ENCODE measurements at places on chromosomes 6 and 20.

- DNase-seq = no peak
Measured at GRCh38 chr20:56391596-56392131, 351 bp downstream of the AURKA start.

- DNase-seq = peak; percentile 73
Measured at GRCh38 chr6:36968266-36968977, 13.9 kb downstream of the PI16 start.

DNA sequence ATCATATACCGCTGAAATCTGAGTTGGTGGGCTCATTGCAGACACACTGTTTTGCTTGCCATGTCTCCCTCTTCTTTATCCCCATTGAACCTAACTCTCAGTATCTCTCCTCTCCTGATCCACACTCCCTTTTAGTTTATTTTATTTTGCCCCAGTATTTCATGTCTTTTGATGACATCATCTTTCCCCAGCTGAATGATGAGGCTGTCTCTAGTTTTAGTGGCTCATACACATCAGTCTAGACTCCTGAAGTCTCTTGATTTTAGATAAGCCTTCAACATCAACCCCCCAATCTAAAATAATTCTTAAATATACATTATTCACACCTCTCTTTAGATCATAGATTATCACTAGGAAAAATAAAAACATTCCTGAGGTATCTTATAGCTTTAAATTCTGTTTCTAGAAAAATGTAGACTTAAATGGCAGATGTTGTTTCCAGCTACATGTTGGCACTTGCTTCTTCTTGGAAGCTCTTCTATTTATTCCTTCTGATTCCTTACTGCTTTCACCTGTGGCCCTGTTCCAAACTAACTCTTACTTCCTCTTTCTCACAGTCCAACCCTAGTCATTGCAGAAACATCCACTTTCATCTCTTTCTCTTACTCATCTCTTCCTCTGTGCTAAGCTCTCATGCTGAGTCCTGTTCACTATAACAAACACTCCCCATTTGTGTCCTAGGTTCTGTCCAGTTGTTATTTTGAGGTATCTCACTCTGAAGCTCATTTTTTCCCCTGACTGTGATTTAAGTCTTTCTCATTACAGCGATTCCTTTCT lies 191.9 kb upstream of the SLC35B3 start:
- DNase-seq = no peak

GRCh38 chr20:41181567-41181966 lies 44.2 kb downstream of the PLCG1 start:
- DNase-seq = peak; percentile 27

DNA sequence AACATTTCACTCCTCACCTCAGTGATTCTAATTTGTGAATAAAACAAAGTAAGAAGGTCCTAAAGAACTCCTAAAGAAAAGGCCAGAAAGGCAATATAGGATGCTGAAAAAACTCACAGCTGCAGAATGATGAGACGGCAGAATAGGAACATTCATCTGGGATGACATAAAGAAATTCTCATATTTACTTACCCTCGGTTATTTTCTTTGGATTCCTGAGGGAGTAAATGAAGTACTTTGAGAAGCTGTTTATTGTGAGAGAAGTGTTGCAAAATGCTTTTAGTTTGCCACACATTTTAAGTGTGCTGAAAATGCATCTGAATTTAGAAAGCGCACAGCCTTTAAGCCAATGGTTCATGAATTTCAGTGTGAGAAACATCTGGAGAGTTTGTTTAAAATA lies 35.7 kb upstream of the RBL1 start:
- no peak for DNase-seq

DNA sequence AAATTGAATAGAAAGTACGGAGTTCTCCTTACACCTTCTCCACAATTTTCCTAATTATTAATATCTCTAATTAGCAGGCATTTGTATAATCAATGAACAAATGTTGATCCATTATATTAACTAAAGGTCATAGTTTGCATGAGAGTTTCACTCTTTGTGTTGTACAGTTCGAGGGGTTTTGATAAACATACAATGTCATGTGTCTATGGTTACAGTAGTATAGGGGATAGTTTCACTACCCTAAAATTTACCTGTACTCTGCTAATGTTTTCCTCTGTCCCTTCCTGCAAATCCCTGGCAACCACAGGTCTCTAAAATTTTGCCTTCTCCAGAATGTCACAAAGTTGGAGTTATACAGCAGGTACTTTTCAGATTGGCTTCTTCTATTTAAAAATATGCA lies 1199.8 kb upstream of the GJE1 start:
- no peak for DNase-seq

GRCh38 chr6:169803816-169804340 lies 52.5 kb downstream of the ERMARD start:
- DNase-seq = no peak

DNA sequence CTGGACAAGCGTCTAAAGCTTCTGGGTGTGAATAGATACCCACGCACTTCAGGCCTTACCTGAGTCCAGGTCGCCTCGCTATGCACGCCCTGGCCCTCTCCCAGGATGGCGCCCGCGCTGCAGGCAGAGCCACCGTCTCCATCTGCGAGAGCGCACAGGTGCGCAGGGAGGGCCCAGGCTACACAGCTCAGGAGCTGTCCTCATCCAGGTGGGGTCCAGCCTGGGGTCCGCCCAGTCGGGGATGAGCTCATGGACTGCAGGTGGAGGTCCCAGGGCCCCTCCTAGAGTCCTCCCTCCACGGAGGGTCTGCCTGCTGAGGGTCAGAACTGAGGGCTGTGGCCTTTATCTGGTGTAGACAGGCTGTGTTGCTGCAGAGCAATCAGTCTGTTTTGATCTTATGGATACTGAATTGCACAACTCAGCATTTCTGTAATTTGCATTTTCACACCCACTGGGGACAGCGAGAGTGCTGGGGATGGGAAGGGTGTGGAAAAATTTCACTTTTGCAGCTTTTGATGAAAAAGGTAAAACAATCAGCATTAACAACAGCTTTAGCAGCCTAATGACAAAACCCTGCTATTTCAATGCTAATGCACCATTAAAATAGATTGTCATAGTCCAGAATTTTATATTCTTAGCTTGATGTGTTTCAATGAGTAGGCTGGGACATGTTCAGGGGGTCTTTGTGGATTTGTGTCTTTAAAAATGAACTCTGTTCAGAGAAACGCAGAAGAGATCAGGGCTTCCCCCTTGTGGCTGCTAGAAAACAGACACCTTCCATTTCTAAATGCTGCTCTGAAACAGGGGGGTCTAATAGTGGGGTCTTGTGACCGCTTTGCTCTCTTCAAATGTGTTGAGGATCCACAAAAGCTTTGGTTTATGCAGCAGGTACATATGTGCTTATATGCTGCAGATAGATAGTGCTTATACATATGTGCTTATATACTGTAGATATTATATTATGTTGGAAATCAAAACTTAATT lies 77.8 kb upstream of the PHACTR3 start:
- no peak for DNase-seq

DNA sequence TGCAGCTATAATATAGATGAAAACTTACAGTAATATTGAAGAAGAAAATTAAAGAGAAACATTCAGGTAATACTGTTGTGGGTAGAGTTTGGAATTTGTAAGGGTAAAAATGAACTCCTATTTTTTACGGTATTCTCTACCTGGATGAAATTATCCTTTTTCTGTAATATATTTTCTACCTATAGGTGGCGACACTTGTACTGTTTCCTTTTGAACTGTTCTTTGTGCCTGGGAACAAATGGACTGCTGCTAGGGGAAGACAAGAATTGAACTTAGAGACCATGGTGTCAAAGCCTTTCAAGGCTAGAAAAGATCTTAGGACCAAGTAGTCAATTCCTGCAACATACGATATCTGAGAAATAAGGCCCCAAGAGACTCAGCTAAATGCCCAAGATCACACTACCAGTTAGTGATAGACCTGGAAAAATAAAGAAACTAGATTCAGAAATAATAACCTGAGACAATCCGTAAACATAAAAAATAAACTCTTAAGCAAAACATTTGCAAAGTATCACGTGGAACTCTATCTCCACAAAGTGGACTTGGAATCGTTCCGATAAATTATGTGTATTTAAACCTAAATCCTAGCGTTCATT lies 383.8 kb downstream of the TFAP2A start:
- DNase-seq = no peak

DNA sequence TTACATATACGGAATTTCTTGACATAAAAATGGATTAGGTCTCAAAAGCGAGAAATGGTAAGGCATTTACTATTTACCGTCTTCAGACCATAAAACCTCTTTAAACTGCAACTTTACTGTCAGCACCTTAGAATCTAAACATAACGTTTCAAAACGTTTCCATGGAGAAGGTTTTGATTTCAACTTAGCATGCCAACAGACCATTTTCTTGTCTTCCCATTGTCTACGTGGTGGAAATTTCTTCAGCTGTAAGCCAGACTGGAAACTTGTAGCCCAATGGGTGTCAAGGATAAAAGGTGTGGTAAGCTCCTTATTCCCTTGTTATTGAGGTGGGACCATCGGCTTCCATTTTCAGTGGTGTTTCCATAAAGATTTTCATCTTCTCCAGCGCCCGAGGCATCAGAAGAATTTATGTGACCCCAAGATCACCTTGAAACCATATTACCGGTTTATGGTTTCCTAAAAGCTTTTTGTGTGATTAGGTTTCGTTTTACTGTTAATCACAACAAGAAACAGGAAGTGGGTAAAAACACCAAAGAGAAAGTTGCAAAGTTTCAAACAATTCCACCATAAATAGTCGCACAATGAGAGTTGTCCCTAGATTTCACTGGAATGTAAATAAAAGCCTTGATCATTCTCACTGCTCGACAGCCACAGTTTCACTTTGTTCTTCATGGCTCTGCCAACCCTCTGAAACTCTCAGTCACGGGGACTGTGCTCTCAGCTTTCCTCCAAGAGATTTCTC lies 63.0 kb upstream of the CD2AP start:
- no peak for DNase-seq

- DNase-seq = no peak
Measured at GRCh38 chr20:49569411-49570115, 1.6 kb upstream of the PTGIS start.

GRCh38 chr6:55528624-55529023 lies 50.4 kb downstream of the HMGCLL1 start:
- DNase-seq = no peak

DNA sequence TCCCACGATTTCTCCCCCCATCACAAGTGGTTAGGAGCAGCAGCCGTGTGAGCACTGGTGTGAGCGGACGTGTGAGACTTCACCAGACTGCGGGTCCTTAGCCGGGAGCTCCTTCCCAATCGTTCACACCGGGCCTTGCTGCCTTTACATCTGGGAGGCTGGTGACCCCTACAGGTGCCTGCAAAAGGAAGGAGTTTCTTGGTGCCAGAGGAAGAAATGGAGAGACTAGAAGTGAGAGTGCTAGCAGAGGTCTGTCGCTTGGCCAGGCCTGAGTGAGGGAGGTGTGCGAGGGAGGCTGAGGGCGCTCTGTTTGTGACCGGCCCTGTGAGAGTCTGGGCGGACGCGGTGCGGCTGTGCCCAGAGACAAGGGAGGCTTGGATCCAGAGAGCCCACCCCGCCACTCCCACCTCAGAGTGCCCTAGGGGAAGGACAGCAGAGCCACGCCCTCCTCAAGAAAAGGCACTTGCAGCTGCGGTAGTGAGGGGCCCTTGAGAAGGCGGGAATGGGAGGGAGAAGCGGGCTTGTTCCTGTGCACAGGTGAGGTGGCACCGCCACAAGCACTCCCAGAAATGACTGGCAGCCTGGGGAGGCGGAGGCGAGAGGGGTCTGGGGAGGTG lies 10.0 kb upstream of the ARMC2 start:
- no peak for DNase-seq

DNA sequence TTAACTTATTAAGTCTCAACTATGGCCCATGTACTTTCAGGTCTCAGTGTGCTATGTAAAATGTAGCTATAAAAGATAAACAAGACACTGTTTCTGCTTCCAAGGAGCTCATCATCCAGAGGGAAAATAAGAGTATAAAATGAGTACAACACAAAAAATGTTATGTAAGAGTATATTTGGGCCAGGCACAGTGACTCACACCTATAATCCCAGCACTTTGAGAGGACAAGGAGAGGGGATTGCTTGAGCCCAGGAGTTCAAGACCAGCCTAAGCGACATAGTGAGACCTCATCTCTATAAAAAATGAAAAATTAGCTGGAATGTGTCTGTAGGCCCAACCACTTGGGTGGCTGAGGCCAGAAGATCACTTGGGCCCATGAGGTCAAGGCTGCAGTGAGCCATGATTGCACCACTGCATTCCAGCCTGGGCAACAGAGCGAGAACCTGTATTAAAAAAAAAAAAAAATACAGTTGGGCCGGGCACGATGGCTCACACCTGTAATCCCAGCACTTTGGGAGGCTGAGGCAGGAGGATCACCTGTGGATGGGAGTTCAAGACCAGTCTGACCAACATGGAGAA lies 124.0 kb downstream of the EDN1 start:
- no peak for DNase-seq

- no peak for DNase-seq
Measured at GRCh38 chr6:145559836-145560235, 175.5 kb downstream of the EPM2A start.

DNA sequence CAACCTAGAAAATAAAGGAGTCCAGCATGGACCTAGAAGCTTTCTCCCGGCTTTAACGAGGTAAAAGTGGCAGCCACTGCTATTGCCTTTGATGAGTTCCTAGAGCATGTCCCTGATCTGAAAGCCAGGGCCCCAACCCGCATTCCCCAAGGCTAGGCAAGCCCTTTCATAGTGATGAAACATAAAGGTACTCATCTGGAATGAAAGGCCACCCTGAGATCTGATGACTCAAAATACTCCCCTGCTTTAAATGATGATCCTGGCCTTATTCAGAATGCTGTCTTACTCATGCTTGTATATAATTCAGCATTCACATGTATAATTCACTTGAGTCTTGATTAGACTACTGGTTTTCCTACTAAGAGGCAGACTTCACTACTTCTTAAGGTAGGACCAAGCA lies 21.3 kb downstream of the TTPAL start:
- DNase-seq = no peak

DNA sequence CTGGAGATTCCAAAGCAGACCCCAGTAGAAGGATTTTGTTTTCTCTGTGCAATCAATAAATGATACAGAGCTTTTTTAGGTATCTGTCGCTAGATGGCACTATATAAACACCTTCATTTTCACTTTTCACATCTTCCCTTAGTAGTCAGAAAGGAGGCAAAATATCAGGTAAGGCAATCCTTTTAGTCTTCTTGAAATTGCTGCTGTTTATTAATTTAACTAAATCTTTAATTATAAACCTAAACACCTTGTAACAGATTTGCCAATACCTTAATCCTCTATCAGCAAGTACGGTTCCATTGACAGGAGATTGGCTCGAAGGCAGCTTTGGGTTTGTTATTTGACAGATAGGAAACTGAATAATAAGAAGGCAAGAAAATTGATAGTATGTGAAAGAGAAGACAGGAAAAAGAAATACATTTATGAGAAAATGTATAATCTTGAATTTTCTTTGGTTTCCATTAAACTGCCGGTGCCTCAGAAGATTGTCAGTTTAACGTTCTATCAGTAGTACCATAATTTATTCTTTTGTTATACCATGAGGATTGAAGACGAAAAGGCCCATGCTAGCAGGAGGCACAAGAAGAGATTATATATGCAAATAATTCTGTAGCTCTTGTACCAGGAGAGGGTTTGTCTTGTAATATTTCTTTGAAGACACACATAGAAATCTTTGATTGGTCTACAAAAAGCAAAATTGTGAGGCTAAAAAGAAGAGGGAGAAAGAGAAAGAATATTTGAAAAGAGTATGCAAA lies 23.5 kb upstream of the IBTK start:
- DNase-seq = no peak

GRCh38 chr6:89952105-89952671 lies 57.9 kb downstream of the GJA10 start:
- no peak for DNase-seq

GRCh38 chr20:34065260-34065659 lies 46.8 kb downstream of the EIF2S2 start:
- DNase-seq = no peak

Data from Right ventricle myocardium superior (tissue), 1 donor.